ENCODE measurements at places on chromosomes 2 and 18.

GRCh38 chr2:127525691-127526131, 578 bp downstream of the IWS1 start:
- no peak for DNase-seq

DNA sequence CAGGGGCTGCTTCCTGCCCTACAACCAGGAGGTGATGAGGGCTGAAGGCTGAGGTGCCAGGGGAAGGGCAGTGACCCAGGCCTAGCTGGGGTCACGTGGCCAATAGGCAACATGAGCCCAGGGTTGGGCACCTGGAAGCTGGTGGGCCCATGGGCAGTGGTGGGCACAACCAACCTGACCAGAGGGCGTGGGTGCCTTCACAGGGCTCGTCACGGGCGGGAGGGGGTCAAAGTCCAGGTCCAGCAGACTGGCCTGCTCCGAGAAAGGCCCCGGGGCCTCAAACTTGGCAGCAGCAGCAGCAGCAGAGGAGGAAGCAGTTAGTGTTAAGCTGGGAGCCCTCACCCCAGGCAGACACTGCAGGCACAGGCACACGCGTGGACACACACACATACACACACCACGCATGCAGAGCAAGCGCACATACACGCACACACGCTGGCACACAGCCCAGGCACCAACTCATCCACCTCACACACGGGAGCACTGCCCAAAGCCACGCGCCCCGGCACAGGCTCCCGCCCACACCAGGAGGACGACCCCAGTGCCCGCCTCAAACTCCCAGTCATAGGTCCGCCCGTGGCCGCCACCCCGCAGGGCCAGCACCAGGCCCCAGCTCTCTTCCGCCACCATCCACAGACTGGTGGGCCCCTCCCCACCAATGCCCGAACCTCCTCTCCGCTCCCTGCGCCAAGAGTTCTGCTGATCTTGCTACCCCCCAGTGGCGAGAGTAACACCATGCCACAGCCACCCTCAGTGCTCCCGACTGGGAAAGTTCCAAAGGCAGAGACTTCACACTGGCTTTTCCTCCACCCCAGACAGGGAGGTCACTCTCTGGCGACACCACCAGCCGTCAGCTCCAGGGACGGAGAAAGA, 53.0 kb downstream of the BIN1 start:
- no peak for DNase-seq

DNA sequence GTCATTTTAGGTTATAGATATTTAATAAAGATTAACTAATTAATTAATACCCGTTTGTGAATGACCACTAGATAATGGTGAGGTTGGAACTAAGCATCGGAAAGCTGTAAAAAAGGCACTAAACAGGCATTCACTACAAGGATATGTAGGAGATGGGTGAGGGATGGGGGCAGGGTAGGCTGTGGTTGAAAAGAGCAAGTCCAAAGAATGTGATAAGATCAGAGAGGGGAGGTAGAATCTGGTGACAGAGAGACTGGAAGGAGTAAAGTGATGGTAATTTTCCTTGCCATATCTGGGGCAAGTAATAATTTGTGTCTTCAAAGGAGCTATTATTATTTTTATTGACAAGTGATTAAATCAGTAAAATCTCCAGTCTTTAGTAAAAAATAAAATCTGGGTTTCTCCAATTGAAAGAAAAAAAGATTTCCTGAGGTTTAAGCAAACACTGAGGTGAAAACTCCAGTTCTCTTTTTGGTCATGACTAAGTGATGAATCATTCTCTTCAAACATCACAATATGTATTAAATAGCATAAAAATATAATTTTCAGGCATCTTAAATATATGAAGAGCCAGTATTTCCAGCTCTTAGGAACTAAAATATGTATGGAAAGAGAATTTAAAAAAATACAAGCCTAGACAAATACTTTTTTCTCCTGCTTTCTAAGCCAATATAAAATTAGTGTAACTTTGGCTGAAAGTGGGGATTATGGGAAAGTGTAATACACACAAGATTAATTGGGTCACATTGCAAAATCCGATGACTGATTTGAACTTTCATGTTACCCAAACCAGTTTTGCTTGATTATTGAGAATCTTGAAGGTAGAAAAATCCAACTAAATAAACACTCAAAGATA, 259.1 kb upstream of the RBMS1 start:
- DNase-seq = no peak

- no peak for DNase-seq
Observed at GRCh38 chr2:155273323-155273722, 574.8 kb downstream of the KCNJ3 start.

- no peak for DNase-seq
Observed at GRCh38 chr2:152814475-152815030, 96.1 kb downstream of the ARL6IP6 start.

DNA sequence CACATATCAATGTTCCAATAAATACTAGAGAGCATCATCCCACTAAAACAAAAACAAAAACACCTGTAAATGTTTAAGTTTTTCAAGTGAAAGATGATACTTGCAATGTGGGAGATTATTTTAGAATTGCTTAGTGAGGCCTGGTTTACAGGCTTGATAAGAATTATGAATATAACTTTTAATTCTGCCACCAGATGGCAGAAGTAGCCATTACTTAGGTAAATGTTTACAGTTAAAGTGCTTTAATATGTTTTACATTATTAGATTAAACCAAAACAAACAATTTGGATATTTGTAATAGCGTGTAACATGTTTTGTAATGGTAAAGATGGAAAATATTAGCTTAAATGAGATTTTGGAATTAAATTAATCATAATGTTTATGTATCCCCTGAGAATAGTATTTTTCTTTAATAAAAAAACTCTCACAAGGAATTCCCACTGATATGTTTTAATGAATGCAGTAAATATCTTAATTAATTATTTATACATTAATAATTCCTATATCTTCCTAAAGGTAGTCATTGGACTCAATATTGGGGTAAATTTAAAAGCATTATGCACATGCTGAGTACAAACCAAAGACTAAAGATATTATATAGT, 522.0 kb downstream of the SPAG16 start:
- DNase-seq = peak; percentile 2

DNA sequence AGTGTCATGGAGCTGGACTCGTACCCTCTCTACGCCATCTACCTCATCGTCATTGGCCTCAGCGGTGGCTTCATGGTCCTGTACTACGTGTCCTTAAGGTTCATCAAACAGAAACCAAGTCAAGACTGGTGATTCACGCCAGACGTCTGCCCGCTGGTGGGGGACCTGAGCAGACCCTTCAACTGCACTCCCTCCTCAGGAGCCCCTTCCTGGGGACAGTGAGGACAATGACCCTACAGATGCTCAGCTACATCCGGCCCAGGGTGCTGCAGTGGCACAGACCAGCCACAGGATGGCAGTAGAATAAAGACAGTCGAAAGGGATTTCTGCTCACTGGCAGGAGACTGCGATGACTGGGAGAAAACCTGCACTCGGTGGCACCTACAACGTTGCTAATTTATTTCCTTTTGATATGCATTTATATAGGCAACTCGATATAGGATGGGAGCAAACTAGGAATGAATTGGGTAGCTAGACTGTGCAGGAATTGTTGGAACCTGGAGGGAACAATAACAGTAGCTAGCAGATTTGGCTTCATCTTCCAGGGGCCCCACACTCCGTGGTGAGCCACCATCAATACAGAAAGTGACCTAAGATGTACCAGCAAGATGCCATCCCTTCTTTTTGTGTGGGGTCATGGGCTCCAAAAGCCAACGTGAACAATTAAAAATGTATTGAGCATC, 39.2 kb downstream of the ABCG8 start:
- DNase-seq = peak; percentile 57

- no peak for DNase-seq
Observed at GRCh38 chr2:167181134-167181533, 292.9 kb downstream of the XIRP2 start.

GRCh38 chr2:133955169-133955568, 298.7 kb upstream of the MGAT5 start:
- DNase-seq = no peak

DNA sequence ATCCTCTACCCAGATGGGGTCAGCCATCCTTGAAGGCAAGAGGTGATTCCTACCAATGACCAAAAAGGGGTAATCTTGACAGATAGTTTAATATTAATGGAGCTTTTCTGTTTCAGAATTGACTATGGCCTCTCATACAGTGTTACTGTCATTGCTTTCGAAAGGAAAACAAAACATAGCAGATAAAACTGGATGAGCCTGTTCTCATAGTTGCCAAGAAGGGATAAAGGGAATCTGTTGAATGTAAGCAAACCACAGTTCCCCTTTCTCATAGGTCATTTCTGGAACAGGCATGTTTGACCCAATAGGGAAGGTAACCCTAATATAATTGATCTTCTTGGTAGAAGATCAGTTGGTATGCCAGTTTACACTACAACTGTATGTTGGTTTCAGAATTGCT, 1.6 kb downstream of the RAB27B start:
- DNase-seq = no peak

DNA sequence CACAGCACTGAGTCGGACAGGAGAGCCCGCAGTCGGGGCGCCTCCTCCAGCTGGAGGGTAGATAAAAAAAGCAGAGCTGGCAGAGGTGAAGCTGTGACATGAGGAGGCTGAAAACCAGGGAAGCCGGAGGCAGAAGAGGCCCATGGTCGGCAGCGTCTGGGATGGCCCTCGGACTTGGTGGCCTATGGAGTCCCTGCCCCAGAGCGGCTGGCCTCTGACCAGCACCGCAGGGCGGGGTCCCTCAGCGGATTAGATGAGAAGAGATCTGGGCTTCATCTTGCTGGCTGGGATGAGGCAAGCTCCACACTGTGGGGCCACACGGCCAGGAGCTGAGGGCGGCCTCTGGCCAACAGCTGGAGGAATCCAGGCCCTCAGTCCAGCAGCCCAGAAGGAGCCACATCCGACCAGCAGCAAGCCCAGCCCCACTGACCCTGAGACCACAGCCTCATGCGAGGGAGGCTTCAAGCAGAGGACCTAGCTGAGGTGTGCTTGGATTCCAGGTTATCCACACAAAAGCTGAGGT, 174.1 kb downstream of the EIPR1 start:
- no peak for DNase-seq

DNA sequence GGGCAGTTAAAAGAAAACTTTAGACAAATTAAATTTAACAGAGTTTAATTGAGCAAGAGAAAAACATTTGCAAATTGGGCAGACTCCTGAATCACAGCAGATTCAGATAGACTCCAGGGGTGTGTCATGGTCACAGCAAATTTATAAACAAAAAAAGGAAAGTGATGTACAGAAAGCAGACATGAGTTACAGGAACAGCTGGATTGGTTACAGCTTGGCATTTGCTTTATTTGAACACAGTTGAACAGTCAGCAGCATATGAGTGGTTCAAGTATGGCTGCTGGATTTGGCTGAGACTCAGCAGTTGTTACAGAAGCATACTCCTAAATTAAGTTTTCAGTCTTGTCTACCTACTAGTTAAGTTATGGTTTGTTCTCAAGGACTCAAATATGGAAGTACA, 82.3 kb upstream of the NYAP2 start:
- DNase-seq = no peak

DNA sequence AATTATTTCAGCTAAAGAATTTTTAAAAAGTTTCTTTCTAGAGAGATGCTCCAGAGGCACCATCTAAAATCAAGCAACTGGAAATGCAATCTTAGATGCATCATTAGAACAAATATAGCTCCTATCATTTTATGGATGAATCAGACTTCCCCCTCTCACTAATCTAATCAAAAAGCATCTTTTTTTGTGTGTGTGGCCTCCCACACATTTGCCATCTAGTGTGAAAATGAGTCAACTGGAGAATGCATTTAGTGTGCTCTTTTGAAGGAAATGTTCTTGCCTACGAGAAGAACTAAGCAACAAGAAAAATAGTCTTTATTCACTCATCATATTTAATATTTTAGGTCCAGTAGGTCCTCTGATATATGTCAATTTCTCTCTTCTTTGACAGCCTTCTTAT, 39.5 kb upstream of the FIGN start:
- no peak for DNase-seq

- no peak for DNase-seq
Observed at GRCh38 chr2:157477919-157478318, 34.0 kb upstream of the CYTIP start.

GRCh38 chr2:122471753-122472152, 716.3 kb downstream of the TSN start:
- DNase-seq = no peak

- no peak for DNase-seq
Observed at GRCh38 chr2:214019229-214019972, 391.5 kb upstream of the VWC2L start.

DNA sequence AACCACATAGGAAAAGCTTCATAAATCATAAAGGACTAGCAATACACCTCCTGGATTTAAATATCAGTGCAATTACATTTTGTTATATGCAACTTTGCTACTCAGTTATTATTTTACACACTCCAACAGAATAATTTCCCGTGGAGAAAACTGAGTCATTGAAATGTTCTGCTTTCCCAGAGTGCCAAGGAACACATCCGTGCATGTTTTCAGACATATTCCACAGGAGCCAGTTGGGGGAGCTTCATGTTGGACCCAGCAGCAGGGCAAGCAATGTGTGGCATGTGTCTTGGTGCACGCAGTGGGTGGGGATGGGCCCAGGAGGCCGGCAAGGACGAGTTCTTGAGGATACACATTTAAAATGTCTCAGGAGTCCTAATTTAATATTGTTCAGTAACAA, 14.4 kb upstream of the SMIM21 start:
- DNase-seq = no peak

GRCh38 chr18:74625157-74625556, 27.5 kb downstream of the ZNF407 start:
- DNase-seq = no peak

- DNase-seq = no peak
Observed at GRCh38 chr18:66754335-66754734, 150.4 kb upstream of the CDH19 start.

GRCh38 chr2:101012706-101013181, 10.7 kb downstream of the RPL31 start:
- peak; percentile 63 for DNase-seq

DNA sequence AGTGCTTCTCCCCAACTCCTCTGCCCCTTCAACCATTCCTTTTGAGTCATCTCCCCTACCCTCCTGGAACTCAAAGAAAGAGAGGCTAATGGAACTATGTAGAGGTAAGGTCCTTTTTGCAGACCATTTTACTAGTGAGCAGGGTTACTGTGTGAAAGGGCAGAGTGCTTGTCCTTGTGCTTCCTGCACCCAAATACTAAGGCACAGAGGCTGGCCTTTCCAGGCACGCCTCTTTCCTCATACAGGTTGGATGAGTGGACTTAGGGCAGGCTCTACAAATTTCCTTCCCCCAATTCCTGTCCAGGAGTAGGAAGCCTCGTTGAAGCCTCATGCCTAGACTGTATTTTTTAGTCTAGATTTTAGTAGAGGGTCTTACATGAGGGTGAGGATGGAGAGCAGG, 288.8 kb upstream of the SLC14A2 start:
- no peak for DNase-seq
